Breast epithelium (tissue), 4 donors: ENCODE measurements at places on chromosomes 6 and 20. TPM values are rescaled to one million over a fixed set of nuclear protein-coding genes. Genes with fewer than 3 reads are reported as not detected.

Gene LAMP5
- 0.88 TPM for total RNA-seq

Gene WFDC12
- not detected for total RNA-seq

Gene CALHM4
- not detected for total RNA-seq

Gene APCDD1L
- 2.0 TPM for total RNA-seq

Gene SEMG1
- not detected for total RNA-seq

GRCh38 chr6:153526479-153526878 is 395.4 kb upstream of the RGS17 start:
- DNase-seq, result no peak

Gene SKIC2
- 43.9 TPM for total RNA-seq

- no peak for DNase-seq
Observed at GRCh38 chr6:23735151-23735550, 390.9 kb upstream of the NRSN1 start.
